Left lung (tissue), 14 donors: ENCODE measurements at places on chromosomes 3 and 15. TPM values are rescaled to one million over a fixed set of nuclear protein-coding genes. Genes with fewer than 3 reads are reported as not detected.

- no peak for DNase-seq
- H3K36me3 ChIP-seq = no peaks in the 10 kb centered on the region
- peak overlapping the region; percentile 55 for H3K27ac ChIP-seq
- H3K4me3 ChIP-seq = no peak overlapping the region
- H3K4me1 ChIP-seq = no peaks in the 10 kb centered on the region
Measured at GRCh38 chr15:60745469-60746061, 266.6 kb upstream of the ICE2 start.

GRCh38 chr3:179933080-179933479 is 103.7 kb downstream of the PEX5L start:
- H3K27me3 ChIP-seq = no peaks in the 10 kb centered on the region
- H3K36me3 ChIP-seq = no peaks in the 10 kb centered on the region
- H3K27ac ChIP-seq = no peak overlapping the region

DNA sequence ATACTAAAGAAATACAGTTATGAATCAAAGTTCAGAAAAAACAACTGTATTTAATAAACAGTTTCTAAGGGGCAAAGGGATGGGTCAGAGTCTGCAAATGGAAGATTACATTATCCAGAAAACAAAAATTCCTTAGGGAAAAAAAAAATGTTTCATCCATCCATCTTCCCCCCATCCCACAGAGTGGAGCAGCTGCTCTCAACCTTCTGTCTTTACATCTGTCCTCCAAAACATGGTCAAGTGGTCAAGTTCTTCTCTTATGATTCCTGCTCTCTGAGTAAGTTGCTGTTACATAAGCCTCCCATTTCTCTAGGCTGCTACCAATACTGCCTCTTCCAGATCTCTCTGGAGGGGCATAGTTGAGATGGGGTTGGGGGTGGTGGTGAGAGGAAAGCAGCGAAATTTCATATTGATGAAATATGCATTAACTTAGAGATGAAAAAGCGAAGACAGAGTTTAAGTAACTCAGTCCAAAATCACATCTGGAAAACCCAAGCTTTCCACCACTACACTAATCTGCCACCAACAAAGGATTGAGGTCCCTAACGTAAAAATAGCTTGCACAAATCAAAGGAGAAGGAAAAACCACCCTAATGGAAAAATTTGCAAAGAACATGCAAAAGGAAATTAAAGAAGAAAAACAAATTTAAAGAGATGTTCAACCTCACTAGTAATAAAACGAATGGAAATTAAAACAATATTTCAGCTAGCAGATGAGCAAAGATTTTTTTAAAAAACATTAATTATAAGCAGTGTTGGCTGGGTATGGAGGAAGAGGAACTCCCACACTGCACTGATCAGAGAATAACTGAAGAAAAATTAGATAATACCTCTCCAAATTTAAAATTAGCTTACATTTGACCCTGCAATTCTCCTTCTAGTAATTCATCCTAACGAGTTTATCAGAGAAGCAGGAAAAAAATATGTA is 109.5 kb downstream of the ST8SIA2 start:
- H3K27me3 ChIP-seq = peaks cover 16% of the 10 kb centered on the region
- no peak for DNase-seq
- no peak overlapping the region for H3K4me3 ChIP-seq

GRCh38 chr3:166879661-166880060 is 500.4 kb downstream of the ZBBX start:
- H3K36me3 ChIP-seq = no peaks in the 10 kb centered on the region
- H3K4me3 ChIP-seq = no peak overlapping the region
- no peak overlapping the region for H3K27ac ChIP-seq
- no peaks in the 10 kb centered on the region for H3K27me3 ChIP-seq
- no peak for DNase-seq

COL6A5 gene
- polyA plus RNA-seq = 1.2 TPM

- no peaks in the 10 kb centered on the region for H3K27me3 ChIP-seq
- no peaks in the 10 kb centered on the region for H3K4me1 ChIP-seq
- H3K36me3 ChIP-seq = no peaks in the 10 kb centered on the region
- H3K4me3 ChIP-seq = no peak overlapping the region
- no peak for DNase-seq
Measured at GRCh38 chr3:111033470-111034050, 38.1 kb upstream of the NECTIN3 start.

DNA sequence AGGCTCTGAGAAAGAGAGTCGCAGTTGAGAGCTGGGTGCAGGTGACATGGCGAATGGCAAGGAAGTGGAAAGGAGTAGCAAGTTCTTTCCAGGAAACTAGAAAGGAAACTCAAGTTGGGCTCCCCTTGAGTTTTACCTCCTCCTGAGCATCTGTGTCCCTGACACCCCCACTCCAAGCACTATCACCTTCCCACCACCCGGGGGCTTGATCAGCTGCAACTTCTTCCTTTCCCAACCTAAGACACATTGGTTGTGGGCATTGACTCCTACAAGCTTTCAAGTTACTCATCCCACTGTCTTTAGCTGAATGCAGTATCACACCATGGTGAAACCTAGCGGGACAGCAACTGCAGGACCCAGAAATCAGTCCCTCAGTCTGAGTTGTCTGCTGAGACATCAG is 256.6 kb upstream of the NR2F2 start:
- H3K27ac ChIP-seq = no peak overlapping the region
- H3K4me1 ChIP-seq = no peaks in the 10 kb centered on the region
- DNase-seq = no peak
- no peaks in the 10 kb centered on the region for H3K27me3 ChIP-seq

PRR23E gene
- polyA plus RNA-seq = not detected

SEMA3G gene
- 8.0 TPM for polyA plus RNA-seq

BNC1 gene
- 1.1 TPM for polyA plus RNA-seq

DNA sequence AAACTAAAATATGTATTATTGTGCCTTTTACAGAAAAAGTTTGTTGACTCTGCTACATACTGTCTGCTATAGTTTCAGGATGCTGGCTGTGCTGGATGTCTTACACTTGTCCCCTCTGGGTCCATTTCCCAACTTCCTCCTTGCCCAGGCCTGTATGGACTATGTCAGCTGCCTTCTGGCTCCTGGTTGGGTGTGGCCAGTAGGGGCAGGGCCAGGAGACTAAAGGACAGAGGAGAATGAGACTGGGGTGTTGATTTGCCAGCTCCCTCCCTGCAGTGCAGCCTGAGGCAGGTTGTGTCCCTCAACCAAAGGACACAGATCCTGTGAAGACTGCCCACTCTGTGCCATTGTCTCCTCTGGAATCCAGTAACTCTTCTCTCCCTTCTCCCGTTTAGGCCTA is 90.6 kb upstream of the UBE2E2 start:
- peaks cover 12% of the 10 kb centered on the region for H3K4me1 ChIP-seq
- peak; percentile 39 for DNase-seq
- H3K36me3 ChIP-seq = no peaks in the 10 kb centered on the region
- H3K27ac ChIP-seq = no peak overlapping the region
- no peak overlapping the region for H3K4me3 ChIP-seq

GRCh38 chr15:49901996-49902684 is 216.9 kb downstream of the ATP8B4 start:
- no peak overlapping the region for H3K4me3 ChIP-seq
- no peaks in the 10 kb centered on the region for H3K4me1 ChIP-seq
- no peaks in the 10 kb centered on the region for H3K36me3 ChIP-seq
- no peaks in the 10 kb centered on the region for H3K27me3 ChIP-seq
- no peak for DNase-seq

GP9 gene
- 2.3 TPM for polyA plus RNA-seq

DNA sequence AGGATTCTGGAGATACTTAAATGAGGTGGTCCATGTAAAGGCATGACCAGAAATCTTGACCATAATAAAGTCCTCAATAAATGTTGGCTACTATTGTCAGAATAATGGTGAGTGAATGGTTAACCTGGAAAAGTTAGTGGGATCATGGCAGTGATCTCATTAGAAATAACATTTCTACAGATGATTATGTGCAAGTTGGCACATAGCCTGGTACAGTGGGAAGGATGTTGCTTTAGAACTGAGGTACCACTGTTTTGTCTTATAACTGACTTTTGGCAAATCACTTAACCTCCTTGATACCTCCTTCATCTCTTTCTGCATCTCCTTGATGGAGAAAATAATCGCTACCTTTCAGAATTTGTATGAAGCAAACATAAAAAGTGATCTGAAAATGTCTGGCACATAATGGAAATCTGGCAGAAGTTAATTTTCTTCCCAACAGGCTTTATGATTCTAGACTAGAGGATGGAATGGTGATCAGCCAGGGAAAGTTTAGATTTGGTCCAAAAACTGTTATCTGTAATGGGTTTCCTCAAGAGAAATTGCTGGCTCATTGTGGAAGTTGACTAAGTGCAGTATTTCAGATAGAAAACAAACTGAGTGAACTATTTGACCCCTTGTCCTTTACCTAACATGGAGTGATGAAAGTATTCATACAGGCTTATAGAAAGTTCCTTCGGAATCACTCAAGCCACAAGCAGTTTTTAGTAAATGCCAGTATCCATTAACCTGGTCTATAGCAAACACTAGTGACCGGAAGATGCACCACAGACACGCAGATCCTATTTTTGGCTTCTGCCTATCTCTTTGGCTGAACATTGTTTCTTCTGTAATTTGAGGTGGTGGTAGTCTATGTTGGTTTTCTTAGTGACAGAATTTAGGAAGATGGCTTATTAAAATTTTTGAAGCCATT is 449.6 kb upstream of the TGFBR2 start:
- H3K27me3 ChIP-seq = no peaks in the 10 kb centered on the region
- DNase-seq = no peak
- no peak overlapping the region for H3K4me3 ChIP-seq
- peaks cover 8% of the 10 kb centered on the region for H3K4me1 ChIP-seq
- no peak overlapping the region for H3K27ac ChIP-seq
